NCI-H187 treated with DMSO at 0.1 percent for 48 hours (cell line): ENCODE measurements at places on chromosomes 5 and 9.

DNA sequence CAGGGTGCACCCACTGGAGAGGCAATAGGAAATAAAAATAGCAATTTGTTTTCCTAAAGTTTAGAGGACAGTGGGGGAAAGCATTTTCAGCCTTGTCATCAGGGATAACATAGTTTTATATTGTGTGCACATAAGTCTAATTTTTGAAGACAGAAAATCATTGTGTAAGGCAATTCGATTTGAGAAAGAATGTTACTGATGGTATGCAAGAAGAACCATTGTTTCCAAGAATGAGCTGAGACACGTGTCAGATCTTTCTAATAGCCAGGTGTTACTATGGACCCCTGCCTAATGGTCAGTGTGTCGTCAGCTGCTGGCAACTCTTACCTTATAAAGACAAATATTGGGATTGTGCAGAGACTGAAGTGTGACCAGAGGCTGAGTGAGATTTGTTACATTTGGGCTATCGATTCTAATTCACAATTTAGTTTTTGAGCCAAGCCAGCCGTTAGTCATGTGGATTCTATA, 67.1 kb upstream of the PPP2R2B start:
- DNase-seq, result no peak

DNA sequence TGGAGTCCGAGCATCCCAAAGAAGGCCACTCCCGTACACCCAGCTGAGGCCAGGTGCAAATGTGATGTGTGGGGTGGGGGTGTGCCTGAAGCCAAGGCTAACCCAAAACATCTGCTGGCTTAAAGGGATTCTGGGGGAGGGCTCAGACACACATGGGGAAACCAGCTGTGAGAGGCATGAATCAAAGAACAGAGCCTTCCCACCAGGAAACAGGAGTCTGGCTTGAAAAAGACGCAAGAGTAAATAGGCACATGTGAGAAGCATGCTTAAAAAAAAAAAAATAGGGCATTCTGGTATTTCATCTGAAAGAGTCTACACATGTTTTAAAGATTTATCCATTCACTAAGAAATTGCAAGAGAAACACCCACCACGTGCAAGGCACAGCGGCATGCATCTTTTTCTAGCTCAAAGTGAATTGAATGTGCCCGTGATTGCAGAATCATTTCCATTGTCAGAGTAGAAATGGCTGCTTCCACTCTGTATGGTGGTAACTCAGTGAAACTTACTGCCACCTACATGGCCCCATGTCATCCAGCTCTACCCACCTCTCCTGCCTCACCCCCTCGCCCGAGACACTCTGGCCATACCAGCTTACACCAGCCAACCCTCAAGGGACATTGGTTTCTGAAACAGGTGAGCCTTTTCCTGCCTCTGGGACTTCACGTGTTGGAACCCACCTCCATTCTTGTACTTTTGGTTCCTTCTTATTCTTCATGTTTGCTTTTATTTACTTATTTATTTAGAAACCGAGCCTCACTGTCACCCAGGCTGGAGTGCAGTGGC, 71.5 kb downstream of the SEMA5A start:
- DNase-seq, result no peak

GRCh38 chr5:168899673-168900072, 320.5 kb upstream of the PANK3 start:
- no peak for DNase-seq

DNA sequence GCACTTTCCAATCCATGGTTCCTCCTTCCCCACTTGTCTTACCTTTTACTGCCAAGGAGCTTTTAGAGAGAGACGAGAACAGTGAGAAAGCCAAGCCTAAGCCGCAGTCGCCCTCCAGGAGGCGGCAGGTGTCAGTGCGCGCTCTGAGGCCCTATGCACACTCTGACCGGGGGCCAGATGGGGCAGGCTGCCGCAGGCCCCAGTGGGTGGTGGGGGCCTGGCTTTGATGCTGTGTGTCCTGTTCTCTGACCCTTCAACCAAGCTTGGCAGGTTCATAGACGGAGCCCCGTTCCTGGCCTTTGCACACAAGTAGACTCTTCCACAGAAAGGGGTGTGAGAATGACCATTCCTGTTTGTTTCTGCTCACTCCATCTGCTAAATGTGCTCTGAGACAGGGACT, 77.3 kb downstream of the WNK2 start:
- DNase-seq, result no peak

DNA sequence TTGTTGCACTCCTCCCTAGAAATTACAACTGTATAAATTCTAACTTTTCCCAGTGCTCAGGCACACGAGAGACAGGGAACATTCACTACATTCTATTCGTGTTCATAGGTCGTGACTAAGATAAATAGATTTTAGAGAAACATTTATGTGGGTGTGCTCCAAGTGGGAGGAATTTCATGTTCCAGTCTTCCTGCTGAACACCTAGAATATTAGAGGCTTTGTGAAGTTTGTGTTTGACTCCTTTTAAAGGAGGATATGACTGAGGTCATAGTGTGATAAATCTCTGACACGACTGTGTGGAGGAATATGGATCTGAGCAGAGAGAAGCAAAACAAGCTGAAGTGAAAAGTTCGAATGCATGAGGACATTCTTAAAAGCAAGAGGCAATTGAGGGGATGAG, 355.3 kb downstream of the ZSWIM6 start:
- no peak for DNase-seq

DNA sequence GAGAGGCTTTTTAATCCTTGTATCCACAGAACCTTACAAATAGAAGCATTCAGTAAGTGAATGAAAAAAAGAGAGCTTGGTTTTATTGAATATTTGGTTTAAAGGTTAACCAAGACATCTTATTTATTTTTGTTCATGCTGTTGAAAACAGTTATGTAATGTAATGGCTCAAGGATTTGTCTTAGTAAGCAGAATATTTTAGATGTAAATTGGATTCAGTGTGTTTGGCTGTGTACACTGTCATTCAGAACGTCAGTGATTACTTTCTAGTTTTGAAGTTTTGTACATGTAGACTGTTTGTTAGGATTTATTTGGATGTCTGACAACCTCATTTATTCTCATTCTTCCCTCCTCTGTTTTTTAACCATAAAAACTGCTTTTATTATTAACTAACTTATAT, 31.3 kb downstream of the KCNN2 start:
- no peak for DNase-seq

- no peak for DNase-seq
Observed at GRCh38 chr5:31079668-31080067, 113.8 kb upstream of the CDH6 start.

- DNase-seq, result no peak
Observed at GRCh38 chr5:160479220-160479619, 57.6 kb downstream of the PTTG1 start.

DNA sequence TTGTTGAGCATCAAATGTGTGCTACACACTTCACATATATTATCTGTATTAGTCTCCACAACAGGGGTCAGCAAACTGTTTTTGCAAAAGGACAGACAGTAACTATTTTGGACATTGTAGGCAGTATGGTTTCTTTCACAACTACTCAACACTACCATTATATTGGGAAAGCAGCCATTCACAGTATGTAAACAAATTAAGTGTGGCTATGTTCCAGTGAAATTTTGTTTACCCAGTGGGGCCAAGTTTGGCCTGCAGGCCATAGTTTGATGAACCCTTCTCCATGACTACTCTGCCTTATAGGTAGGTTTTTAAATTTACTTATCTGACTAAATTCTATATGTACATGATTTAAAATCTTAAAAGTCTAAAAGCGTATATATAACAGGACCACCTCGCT, 13.0 kb upstream of the FAM151B start:
- DNase-seq, result no peak

DNA sequence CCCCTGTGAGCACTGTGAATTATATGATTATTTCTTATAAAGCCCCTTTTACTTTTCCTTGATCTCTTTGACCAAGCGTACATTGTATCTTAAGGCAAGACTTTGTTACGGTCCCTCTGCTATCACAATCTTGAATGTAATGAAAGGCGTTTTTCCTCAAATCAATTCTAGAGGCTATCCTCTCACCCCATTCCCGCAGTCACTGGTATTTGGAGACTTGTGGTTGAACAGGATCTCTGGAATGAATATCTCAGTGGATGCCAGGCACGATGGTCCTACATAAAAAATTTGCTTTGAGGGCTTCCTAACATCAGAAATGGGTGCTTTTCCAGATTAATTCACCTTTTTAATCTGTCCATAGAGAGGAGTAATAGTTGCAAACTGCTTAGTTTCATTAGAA, 151.4 kb upstream of the PAPPA start:
- DNase-seq, result no peak

- no peak for DNase-seq
Observed at GRCh38 chr5:68628082-68628814, 412.7 kb downstream of the PIK3R1 start.

DNA sequence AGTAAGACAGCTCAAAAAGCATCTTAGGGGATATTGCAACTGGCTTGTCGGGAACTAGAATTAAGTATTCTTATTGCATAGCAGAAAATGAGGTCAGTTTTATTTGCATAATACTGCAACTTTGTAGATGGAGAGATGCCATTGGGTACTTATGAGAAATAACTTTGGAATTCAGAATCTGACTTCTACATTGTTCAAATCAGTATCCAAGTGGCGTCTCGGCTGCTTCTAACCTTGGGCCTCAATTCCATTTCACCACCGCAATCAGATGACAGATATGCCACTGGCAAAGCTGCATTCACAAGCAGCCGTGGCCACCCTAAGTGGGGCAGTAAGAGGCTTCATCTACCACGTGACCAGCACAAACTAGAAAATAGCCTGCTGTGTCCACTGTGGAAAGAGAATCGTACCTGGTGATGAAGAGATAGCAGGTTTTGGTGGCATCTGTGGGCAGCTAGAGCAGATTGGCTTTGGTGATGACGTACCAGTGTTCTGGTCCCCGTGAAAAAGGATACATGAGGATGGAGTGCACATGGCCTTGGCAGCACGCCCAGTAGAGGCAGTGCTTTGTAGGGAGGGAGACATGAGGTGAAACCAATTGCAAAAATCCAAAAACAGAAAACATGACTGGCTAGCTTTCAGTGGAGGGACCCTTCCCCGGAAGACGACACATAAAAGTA, 116.6 kb downstream of the KLHL3 start:
- no peak for DNase-seq
